Airway epithelial cell (primary cell): ENCODE measurements at places on chromosomes 12 and 14. TPM values are rescaled to one million over a fixed set of nuclear protein-coding genes. Genes with fewer than 3 reads are reported as not detected.

Gene INF2
- 56.7 and 60.9 TPM in 2 replicates for total RNA-seq

Gene MUCL1
- 4.7 TPM in 1 of 2 replicates, not detected in the other for total RNA-seq

Gene CCDC38
- not detected in 2 replicates for total RNA-seq

Gene NKX2-1
- total RNA-seq = 9.1 and 10.6 TPM in 2 replicates

Gene RASSF9
- total RNA-seq = 3.5 and 4.7 TPM in 2 replicates
